ENCODE measurements at places on chromosomes 4 and X. TPM values are rescaled to one million over a fixed set of nuclear protein-coding genes. Genes with fewer than 3 reads are reported as not detected.

The WDR1 gene
- total RNA-seq: 95.9 TPM

The IL2RG gene
- 0.58 TPM for total RNA-seq

The CITED1 gene
- 8.7 TPM for total RNA-seq

The PKD2 gene
- total RNA-seq: 17.2 TPM

The NDUFB11 gene
- total RNA-seq: 115 TPM

The XPNPEP2 gene
- total RNA-seq: 1.1 TPM

The EDNRA gene
- 0.38 TPM for total RNA-seq

The GSX2 gene
- total RNA-seq: not detected

The ETDA gene
- total RNA-seq: not detected

The PNMA6F gene
- 0.31 TPM for total RNA-seq
